ENCODE measurements at places on chromosomes 12 and 14.

- DNase-seq, result no peak
Measured at GRCh38 chr14:37842106-37842505, 246.7 kb downstream of the TTC6 start.

- no peak for DNase-seq
Measured at GRCh38 chr12:24537083-24537860, 411.6 kb downstream of the BCAT1 start.

DNA sequence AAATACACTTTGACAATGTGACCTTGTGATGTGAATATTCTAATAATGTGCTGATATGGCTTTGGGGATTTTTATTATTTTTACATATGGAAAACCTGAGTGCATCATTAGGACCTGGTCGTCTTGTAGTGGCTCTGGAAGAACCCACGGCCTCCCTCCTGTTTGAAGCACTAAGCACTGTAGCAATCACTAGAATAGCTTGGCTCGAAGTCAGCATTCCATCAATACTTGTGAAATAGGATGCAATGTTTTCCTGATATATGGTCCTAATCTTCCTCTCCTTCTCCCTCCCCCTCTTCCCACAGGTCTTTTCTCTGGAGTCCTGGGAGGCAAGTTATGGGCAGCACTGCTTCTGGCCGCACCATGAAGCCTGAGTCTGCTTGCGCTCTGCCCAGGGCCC lies 71.9 kb downstream of the NRXN3 start:
- no peak for DNase-seq

DNA sequence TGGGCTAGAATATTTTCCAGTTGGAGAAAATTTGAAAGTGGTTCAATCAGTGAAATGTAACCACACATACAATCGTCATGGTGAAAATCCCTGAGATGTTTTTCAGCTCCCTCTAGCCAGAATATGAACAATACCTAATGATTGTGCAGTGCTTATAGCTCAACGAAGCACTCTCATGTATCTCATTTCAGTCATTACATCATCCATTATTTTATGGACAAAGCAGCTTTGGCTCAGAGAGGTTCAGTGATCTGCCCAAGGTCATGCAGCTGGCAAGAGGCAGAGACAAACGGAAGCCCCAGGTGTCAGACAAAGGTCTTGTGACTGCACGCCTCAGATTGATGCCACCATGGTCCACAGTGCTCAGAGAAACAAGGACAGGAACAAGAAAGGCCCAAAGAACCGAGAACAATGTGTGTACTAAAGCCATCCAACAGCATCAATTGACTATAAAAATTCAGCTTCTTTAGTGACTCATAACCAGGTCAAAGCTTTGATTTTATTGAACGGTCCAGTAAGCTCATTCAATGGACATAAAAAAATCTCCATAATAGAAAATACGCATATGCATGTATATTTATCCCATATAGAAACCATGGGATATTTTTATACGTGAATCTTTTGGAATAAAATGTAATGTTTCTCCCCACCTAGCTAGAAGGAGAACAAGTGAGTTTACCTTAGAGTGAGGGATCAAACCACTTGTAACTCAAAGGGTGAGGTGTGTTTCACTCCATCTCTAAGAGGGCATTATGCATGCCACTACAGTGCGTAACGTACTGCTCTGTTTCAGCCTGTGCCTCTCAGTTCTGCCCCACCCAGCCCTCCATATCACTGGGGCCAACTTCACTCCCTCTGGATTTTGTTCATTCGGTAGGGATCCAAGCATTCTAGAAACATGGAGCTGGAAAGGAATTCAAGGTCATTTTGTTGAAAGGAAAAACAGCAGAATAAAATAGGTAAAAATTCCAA lies 141.8 kb downstream of the GRIN2B start:
- DNase-seq, result no peak

DNA sequence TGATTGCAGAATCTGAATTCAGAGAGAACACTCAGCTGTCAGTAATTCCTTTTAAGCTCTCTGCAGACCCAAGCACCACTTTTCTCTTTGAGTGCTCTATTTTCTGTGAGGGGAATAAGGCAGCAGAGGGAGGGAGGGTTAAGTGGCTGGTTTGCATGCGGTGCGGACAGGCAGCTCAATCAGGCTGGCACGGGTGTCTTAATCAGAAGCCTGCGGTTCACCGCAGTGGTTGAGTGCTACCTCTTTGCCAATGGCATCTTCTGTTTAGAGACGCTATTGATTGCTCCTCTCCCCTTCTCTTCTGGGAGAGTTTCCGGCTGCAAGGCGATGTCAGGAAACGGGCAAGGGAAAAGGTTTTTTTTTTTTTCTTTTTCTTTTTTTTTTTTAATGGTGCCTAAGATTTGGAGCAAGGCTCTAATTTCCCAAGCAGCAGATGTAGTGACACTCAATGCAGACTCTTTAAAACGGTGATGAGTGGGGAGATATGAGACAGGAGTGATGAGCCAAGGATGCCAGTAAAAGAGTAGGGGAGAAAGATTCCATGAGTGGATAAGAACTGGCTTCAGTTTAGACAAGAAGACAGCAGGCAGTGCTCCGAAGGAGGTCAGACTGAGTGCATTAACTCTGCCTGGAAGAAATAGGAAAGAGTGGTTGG lies 533.7 kb upstream of the SEL1L start:
- DNase-seq, result no peak

DNA sequence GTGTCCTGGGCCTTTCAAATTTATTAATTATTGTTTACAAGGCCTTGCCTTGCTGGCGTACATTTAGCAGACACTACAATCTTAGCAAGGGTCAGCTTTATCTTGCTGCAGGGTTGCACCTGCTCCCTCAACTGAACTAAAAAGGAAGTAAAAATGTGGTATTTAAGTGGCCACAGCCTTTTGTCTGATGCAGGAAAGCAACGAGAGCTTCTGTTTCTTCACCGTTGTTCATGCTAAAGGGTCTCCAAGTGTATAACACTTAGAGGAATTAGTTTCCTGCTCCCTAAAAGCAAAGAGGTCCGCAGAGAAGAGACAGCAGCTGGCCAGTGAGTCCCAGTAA lies 62.8 kb upstream of the EGLN3 start:
- no peak for DNase-seq

DNA sequence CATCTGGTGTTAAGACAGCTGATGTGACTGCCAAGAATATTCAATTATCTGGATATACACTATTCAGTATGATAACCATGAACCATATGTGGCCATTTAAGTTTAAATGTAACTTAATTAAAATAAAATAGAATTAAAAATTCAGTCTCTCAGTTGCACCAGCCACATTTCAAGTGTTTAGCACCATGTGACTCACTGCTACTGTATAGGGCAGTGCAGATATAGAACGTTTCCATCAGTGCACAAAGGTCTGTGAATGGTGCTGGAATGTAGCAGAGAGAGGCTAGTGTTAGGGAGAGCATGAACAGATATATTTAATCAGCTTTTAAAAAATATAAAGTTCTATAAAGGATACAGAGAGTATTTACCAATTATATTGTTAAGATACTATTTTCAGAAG lies 28.7 kb downstream of the ARID4A start:
- no peak for DNase-seq

- DNase-seq, result no peak
Measured at GRCh38 chr12:89072294-89073026, 279.8 kb downstream of the DUSP6 start.

DNA sequence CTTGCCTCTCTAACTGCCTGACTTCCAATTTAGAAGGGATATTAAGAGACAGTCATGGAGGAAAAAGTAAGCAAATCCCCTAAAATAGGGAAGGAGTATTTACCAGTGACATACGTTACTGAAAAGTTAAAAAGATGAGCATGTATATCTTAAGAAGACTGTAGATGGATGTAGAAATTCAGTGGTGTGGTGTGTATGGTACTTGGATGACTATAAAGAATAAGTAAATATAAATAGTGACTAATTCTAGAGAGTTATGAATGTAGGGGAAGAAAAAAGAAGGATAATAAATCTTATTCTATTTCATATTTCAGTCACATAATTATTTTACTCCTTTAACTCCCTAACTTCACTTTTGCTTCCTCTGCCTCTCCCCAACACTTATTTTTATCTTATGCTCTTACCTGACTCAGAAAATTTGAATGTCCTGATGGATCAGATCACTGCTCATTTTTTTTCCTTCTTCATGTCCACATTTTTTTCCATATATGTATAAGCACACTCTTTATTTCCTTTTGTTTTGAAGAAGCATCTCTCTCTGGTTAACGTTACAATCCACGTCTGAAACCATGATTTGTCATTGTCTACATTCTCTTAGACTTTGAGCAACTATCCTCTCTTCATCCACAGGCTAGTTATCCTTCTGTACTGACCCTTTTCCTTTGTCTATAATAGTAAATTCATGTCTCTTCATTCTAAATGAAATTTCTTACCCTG lies 422.7 kb upstream of the SYT1 start:
- DNase-seq, result no peak

DNA sequence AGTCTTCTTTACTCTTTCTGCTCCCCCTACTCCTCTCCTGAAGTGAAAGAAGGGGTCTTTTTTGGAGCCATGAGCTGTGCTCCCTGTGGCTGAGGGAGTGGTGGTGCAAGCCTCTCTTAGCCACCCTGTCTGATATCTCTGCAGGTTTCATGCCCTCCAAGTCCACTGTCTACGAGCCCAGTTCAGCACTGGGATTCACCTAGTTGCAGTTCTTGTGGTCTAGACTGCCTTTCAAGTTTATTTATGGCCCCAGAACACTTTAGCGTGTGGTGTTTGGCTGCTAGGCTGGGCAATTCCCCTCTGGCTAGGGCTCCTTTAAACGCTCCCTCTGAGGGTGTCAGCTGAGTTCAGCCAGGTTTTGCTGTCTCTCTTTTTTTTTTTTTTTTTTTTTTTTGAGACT lies 908.6 kb downstream of the TRHDE start:
- no peak for DNase-seq

GRCh38 chr12:59077575-59078426 lies 157.5 kb upstream of the LRIG3 start:
- no peak for DNase-seq

GRCh38 chr14:71621980-71622605 lies 310.1 kb upstream of the RGS6 start:
- no peak for DNase-seq

GRCh38 chr14:53214384-53214783 lies 61.3 kb upstream of the DDHD1 start:
- no peak for DNase-seq

DNA sequence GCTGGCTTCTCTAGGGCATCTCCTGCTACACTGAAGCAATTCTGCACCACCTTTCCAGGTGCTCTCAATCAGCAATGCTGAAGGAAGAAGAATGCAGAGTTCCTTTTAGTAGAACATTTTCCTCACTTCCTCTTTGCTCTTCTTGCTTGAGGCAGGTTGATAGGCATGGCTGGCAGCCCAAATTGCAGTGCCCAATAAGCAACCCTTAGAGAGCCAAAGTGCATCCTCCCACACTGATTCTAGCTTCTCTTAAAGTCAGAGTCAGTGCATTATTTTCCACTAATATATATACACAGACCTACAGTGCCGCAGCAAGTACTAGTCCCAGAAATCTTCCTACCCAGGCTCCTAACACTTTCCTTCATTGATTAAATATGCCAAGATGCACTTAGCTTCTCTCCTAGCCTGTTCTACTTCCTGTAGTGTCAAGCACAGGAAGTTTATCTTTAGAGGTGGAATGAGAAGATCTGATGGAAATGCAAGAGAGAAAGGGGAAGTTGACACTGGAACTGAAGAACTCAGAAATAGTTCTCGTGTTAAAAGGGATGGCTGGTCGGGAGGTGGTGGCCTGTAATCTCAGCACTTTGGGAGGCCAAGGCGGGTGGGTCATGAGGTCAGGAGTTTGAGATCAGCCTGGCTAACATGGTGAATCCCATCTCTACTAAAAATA lies 132.7 kb downstream of the SSPN start:
- DNase-seq, result no peak

- DNase-seq, result no peak
Measured at GRCh38 chr14:35991356-35991755, 165.2 kb downstream of the BRMS1L start.

GRCh38 chr14:26597071-26597588 lies 703 bp downstream of the NOVA1 start:
- no peak for DNase-seq

DNA sequence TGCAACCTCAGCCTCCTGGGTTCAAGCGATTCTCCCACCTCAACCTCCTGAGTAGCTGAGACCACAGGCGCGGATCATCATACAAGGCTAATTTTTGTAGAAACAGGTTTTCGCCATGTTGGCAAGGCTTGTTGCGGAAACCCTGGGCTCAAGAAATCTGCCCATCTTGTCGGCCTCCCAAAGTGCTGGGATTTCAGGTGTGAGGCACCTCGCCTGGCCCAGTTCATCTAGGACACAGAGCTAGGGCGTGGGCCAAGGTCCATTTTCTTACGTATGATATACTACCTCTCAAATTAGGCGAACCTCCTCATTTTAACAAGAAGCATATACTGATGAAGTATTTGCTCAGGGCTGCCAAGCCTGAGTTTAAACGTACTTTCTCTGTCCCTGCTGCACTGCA lies 2.1 kb downstream of the RPS29 start:
- no peak for DNase-seq

DNA sequence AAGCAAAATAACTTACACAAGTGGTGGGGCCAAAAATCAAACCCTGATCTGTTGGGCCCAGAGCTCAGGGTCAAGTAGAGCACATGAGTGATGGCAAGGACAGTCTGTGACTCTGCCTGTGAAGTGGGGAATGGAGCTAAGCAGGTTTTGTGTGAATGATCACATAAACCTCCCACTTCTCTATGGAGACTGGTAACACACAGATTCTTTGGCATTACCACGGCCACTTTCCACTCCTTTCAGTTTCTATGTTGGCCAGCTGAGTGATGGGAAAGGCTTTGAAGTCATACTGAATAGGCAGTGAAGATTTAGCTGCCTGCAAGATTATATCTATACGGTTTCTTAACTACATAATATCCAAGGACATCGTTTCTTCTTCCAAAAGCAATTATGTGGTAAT lies 97.9 kb downstream of the ARMH4 start:
- no peak for DNase-seq

GRCh38 chr12:51229116-51229809 lies 9.4 kb upstream of the DAZAP2 start:
- no peak for DNase-seq

DNA sequence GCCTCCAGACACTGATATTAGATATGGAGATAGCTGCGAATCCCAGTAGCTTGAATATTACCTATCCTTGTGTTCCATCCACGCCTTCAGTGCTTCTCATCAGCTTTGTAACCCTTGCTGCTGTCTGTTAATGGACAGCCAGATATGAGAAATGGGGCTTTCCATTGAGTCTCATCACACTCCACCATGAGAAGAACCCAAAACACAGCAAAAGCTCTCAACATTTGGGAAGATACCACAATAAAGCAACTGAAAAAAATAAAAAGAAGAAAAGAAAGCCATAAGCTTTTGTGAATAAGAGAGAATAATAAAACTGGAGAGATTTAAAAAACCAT lies 225.4 kb downstream of the GALC start:
- DNase-seq, result no peak

GRCh38 chr14:58467575-58467974 lies 40.1 kb downstream of the KIAA0586 start:
- no peak for DNase-seq

DNA sequence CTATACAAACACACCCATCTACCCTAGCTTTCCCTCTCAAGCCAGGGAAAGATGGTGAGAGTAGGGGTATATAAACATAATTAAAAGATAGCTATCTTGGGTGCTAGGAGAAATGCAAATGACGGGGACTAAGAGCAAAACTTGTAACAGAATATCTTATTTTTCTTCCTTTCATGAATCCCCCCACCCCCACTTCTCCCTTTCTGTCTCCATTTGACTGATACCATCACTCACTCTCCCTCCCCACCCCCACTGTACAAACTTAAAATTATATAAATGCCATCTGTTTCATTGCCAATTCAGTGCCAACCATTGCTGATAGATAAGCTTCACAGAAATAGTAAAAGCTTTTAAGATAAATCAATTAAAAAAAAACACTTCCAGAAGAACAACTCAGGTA lies 268.6 kb downstream of the SLC6A15 start:
- DNase-seq, result no peak

- DNase-seq, result no peak
Measured at GRCh38 chr12:67002720-67003119, 266.4 kb upstream of the CAND1 start.

Data from epithelial cell of proximal tubule (primary cell).